AG09309 (cell line): ENCODE measurements at places on chromosomes 3 and 15.

GRCh38 chr3:14175383-14176037, 2.9 kb downstream of the XPC start:
- DNase-seq = no peak

DNA sequence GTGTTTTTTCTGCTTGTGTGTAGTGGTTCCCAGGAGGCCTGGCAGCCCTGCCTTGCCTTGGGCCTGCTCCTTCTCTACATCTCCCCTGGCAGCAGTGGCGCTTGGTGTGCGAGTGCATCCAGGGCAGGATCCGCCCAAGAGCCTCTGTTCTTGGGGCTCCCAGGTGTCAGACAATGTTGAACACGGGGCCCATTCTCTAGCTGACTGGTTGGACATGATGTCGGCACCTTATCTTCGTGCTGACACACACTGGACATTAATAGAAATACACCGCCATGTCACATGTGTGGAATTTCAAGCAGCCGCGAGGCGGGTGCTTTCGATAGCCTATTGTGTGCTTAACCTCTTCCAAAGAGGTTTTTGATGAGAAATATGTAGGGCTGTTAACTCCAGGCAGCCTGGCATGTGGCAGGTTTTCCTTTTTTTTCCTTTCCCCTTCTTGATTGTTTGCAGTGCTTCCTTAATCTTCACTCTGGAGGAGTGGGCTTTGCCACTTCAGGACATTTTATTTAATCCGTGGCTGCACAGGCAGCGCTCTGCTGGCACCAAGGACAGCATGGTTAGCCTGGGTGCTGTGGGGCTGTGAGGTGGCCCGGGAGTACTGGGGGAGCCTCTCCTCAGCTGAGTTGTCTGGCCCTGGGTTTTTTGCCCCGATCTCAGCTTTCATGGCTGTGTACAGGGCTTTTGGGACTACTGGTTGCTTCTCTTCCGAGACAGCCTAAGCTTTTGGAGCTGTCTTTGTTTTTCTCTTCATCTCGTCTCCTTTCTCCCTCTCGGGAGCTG, 42.5 kb downstream of the CHCHD6 start:
- peak; percentile 10 for DNase-seq

GRCh38 chr3:131329774-131330173, 51.8 kb upstream of the NUDT16 start:
- DNase-seq = no peak

GRCh38 chr3:53833053-53833645, 13.1 kb downstream of the CHDH start:
- no peak for DNase-seq

GRCh38 chr3:4972652-4973643, 6.3 kb upstream of the BHLHE40 start:
- no peak for DNase-seq

DNA sequence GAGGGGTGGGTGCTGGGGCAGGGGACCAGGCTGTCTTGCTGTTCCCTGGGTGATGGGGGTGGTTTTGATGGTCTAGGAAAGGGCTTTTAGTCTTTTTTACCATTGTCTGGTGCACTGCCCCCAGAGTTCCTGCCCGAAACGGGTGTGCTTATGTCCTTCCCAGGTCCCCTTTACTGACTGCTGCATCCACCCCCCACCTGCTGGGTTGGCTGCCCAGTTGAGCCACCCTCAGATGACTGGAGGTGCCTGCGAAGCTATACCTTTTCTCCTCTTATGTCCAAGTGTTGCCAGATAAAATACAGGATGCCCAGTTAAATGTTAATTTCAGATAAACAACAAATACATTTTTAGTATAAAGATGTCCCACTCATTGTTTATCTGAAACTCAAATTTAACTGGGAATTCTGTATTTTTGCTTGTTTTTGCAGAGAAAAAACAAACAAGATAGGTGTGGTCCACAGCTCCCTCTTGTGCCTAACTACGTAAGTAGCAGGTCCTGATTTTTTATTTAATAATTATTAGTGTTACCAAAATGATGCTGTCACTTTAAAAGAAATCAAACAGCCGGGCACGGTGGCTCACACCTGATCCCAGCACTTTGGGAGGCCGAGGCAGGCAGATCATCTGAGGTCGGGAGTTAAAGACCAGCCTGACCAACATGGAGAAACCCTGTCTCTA, 6.1 kb upstream of the RPP14 start:
- peak; percentile 21 for DNase-seq

- DNase-seq = no peak
Observed at GRCh38 chr3:27724459-27725197, 2.5 kb upstream of the EOMES start.

DNA sequence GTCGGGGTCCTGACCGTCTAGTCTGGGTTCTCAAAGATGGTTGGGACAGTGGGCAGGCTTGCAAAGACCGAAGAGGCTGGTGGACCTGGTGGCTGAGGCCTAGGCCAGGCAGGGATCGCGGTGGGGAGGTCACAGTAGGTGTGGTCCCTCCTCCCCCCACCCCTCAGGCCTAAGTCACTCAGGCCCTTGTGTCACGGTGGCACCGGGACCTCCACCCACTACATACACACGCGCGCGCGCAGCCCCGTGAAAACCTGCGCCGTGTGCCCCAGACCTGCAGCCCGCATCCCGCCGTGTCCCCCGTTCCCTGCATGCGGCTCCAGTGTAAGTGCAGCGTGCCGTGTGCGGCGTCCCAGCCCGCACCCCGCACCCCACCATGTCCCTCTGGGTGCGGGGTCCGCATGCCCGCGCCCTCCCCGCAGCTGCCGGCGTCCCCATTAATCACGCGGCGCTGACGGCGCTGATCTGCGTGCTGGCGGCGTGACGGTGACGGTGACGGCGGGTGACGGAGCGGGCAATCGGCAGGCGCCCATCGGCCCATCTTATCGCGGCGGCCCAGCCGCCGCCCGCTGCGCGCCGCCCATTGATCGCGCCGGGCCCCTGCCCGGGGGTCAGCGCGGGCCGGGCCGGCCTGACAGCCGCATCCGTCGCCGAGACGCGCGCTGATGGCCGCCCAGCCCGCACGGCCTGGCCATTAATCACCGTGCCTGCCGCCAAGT, 24.4 kb downstream of the SEC61A1 start:
- DNase-seq = no peak

- no peak for DNase-seq
Observed at GRCh38 chr15:98610991-98611390, 37.3 kb upstream of the IGF1R start.

- no peak for DNase-seq
Observed at GRCh38 chr3:71300951-71301393, 282.6 kb downstream of the FOXP1 start.

- DNase-seq = no peak
Observed at GRCh38 chr3:2099028-2099671, 484 bp downstream of the CNTN4 start.

GRCh38 chr3:129278966-129279906, 566 bp downstream of the HMCES start:
- DNase-seq = no peak

DNA sequence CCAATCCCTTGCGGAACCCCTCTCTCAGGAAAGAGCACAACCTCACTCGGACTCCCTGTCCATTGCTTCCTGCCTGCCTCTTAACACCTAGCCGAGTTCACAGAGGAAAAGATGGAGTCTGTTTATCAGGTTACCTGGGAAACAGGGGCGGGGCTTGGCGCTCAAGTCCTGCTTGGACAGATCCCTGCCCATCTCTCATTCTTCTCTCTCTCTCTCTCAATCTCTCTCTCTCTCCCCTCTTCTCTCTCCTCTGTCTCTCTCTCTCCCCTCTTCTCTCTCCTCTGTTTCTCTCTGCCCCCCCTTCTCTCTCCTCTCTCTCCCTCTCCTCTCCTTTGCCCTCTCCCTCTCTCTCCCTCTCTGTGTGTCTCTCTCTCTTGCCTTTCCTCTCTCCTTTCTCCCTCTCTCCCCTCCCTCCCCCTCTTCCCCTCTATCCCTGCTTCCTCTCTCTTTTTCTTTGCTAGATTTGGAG, at the start of gene EFHB:
Gene EFHB (minus strand): TSS at position 120 of the 469 bp plus-strand sequence. CDS start 199 bp downstream, outside the sequence.
- DNase-seq = no peak

DNA sequence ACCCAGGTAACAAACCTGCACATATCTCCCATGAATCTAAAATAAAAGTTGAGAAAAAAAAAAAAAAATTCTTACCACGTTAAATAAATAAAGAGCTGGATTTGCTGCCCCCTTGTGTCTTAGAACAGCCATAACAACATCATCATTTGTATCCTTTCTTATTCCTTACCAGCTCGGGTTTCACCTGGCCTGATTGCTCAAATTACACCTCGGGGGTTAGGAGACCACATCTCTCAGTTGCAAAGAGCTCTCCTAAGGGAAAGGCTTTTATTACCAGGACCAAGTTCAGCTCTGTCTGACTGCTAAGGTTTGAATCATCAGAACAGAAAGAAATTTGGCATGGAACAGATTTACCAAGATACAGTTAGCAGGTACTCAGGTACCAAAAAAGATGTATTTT, 25.8 kb upstream of the RPL39L start:
- no peak for DNase-seq

GRCh38 chr3:111152496-111152895, 80.9 kb downstream of the NECTIN3 start:
- DNase-seq = peak; percentile 44
